ENCODE measurements at places on chromosomes 5 and 9.

DNA sequence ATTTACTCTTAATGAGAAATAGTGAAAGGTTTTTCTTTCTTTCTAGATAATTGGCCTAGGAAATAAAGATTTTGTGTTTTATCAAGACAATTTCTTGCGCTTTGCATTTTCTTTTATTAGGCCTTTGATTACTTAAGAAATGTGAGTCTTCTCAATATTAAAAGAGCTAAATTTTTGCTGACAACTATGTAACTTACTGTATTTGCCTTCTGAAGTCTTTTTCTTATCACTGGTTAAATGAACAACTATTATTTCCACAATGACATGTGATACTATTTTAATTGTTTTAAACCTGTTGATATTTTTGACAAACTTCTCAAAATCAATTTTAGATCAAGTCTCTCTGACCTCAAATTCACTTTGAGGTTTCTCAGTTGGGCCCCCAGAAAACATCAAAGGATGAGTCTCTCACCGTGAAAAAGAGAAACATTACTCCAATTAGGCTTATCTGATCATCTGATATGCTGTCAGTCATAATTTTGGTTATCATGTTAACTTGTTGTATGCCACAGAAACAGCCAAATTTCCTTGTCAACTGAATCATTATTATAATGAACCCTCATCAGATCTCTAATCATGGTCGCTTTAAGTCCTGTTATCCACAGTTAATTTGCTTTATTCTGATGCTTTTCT is 48.8 kb downstream of the RAPGEF1 start:
- no peak for DNase-seq

DNA sequence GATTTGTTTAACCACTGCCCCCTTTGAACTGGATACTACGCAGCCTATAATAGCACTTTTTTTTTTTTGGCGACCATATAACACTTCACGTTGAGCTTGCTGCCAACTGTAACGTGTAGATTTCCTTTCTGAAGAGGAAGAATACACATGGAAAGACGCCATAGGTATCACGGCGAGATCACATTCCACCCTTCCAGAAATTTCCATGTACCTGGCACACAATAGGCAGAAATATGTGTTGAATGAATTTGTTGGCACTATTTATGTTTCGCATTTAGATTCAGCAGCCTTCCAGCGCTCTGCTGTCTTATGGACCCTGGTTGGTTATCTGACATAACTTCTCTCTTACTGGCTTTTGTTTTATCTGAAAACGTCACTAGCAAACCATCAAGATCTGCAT is 250.3 kb downstream of the SLIT3 start:
- no peak for DNase-seq

- no peak for DNase-seq
Measured at GRCh38 chr9:16271967-16272366, 598.5 kb downstream of the BNC2 start.

DNA sequence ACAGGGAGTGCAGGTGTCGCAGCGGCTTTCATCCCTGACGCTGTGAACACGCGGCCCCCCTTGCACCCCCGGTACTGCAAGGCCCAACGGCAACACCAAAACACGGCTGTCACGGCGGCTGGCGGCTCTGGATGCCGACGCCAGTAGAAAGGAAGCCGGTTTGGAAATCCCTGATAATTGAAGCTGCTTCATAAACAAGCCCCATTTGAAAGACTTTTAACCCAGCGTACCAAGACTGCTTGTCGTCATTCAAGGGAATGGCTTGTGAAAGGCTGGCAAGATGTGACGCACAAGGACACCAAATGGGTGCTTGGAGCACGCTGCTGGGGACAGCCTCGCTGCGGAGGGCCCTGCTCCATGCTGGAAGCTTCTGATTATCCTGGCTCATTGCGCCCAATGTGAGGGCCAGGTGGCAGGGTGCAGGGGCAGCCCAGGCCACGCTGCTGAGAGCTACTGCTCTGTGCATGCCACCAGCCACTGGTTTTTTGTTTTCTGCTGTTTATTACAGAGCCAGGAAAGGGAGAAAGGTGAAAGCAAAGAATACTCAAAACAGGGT is 63.1 kb downstream of the GTF3C4 start:
- no peak for DNase-seq

DNA sequence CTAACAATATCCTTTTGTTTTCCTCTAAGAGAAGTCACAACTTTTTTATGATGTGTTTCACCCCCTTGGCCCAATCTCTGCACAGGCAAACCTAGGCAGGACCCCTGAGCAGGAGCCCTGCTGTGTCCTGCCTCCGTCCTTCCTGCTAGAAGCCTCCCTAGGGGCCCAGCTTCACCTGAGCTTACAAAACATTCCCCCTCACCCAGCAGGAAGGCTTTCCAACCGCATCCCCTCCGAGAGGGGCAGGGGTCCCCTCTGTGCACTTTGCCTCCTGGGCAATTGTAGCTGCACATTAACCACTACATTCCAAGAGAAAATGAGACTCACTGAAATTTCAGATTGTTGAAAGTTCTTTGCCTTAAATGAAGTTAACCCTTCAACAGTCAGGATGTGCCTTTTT is 176.2 kb downstream of the IRX2 start:
- no peak for DNase-seq

All from mesenchymal stem cell (in vitro differentiated cells and primary cell).